ENCODE measurements at places on chromosomes 3 and 15.

GRCh38 chr3:59632760-59633573 is 583.1 kb upstream of the CFAP20DC start:
- DNase-seq: no peak

DNA sequence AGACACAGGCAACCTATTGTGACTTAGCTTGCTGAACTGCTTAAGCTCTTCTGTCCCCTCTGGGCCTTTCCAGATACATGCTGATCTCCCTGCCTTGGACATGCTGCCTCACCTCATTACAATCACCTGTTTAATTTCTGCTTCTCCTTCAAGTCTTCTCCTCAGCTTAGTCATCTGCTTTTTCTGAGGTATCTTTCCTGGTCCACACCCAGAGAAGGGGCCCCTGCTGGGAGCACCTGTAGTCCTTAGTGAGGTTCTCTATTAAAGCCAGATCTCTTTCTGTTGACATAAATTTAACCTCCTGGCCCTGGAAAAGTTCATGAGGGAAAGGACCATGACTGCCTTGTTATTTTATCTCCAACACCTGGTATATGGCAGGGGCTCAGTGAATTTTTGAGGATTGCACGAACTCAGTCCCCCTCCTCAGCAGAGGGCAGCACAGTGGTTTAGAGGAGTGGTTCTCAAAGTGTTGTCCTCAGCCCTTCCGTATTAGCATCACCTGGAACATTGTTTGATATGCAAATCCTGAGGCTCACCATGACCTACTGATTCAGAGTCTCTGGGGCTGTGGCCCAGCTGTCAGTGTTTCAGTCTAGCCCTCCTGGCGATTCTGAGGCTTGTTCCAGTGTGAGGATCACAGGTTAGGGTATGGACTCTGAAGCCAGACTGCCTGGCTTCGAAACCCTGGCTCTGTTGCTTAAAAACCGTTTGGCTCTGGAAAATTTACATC is 12.7 kb downstream of the COL6A6 start:
- no peak for DNase-seq

- DNase-seq: no peak
Observed at GRCh38 chr3:122365073-122365472, 18.0 kb downstream of the MIX23 start.

DNA sequence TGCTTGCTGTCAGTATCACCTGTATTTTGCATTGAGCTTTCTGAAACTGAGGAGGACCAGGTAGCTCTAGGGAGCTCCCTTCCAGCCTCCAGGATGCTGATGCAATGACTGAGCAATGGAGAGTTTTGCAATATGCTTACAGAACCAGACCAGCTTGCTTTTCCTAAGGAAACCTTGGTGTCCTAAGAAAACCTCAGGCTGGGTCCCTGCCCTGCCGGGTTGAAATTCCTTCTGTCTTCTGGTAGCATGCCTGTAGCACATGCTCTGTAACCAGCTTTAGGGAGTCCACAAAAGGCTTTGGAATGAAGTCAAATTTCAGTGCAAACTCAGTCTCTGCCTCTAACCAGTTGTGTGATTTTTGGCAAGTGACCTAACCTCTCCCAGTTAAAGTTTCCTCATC is 65.8 kb upstream of the GSK3B start:
- no peak for DNase-seq

DNA sequence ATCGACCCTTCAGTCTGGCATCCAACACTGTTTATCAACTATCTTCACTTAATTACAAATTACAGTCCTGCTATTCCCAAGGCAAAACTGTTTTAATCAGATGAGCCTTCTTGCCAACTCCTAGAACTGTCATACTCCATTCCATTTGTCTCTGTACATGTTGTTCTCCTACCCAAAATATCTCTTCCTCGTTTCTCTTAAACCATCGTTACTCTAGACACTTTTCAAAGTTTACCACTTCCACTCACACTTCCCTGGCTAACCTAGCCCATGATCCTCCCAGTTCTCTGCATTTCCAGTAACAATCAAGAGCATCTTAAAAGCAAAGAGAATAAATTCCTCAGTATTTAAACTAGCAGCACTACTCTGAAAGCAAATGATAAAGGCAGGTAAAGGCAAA is 19.9 kb downstream of the ZNF106 start:
- no peak for DNase-seq

GRCh38 chr15:96657096-96657495 is 326.6 kb downstream of the NR2F2 start:
- no peak for DNase-seq

DNA sequence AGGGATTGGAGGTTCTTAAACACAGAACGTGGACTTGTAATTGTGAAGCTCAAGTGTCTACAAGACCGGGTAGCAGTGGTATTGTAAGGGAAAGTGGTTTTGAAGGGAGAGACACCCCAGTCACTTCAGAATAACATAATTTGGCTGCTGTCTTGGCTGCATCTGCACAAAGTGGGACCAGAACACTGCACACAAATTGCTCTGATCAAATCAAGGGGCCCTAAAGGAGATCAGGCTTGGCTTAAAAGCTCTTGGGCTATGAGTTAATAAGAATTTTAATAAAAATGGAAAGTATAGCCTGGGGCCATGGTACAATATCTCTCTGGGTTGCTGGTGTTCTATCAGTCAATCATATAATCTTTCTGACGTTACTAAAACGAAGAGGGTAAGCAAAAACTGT is 356.1 kb upstream of the ICE2 start:
- DNase-seq: no peak

DNA sequence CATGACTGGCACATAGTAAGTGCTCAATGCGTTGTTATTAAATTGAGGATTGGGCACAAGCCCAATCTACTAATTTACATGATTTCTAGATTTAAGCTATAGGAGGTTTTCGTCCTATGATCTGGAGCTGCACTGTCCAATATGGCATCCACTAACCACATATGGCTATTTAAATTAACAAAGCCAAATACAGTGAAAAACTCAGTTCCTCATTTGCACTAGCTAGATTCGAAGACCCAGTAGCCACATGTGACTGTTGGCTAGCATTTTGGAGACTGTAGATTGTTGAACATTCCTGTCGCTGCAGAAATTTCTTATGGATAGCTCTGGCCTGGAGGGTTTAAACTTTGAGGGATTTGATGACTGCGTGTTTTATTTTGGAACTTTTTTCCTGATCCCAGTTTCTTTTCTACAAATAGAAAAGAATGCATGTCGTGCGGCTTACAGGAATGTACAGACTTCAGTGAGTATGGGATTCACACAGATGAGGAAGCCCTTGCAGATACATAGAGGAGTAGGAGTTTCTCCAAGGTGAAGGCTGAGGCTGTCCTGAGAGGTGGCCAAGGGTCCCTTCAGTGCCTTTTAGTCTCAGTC is 82.8 kb downstream of the SLCO3A1 start:
- no peak for DNase-seq

- DNase-seq: peak; percentile 28
Observed at GRCh38 chr3:182182531-182182968, 470.8 kb downstream of the SOX2 start.

DNA sequence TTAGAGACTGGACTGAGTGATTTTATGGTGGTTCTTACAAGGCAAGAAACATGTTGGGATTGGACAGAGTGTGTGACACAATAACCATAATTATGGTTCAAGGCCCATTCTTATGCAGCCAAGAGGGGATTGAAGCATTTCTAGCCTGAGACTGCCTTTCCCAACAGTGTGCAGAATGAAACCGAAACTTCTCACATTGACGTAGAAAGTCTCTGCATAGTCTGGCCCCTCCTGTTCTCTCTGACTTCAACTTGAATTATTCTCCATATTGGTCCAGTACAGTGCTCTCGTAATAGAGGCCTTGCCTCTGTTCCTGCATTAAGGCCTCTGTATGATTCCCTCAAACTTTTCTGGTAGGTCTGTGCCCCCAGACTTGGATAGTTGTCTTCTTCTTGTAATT is 138.3 kb downstream of the DIPK2A start:
- DNase-seq: peak; percentile 23

DNA sequence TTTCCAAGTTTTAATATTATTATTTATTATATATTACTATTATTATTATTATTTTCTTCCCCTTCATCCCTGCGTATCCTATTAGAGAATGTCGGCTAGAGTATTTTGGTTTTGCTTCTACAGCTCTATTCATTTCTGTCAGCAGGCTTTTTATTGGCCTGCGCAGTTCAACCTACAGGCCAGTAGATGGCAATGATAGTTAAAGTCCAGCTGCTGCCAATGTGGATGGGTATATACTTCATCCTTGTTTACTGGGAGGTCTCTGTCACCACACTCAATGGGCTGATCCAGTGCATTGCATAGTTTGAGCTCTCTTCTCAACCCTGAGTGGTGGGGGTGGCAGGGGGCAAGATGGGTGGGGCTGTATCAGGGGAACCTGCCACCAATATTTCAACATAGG is 799.8 kb downstream of the NSUN3 start:
- DNase-seq: no peak

DNA sequence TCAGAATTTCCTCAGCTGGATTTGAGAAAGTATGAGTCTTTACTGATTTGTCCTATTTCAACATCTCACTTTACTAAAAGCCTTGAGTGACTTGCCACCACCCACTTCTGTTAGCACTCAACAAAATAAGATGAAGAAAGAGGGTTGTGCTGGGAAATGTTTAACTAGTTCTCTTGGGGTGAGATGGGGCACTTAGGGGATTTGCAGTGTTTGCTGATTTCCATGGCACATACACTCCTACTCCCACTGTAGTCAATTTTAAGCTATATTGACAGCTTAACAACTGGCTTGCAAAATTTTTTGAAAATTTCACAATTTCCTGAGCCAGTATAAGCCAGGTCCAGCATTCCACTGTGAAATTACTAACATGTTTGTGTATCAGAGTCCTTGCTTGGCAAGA is 463.1 kb upstream of the ARHGEF26 start:
- DNase-seq: no peak

GRCh38 chr3:182909318-182910040 is 70.9 kb downstream of the DCUN1D1 start:
- no peak for DNase-seq

DNA sequence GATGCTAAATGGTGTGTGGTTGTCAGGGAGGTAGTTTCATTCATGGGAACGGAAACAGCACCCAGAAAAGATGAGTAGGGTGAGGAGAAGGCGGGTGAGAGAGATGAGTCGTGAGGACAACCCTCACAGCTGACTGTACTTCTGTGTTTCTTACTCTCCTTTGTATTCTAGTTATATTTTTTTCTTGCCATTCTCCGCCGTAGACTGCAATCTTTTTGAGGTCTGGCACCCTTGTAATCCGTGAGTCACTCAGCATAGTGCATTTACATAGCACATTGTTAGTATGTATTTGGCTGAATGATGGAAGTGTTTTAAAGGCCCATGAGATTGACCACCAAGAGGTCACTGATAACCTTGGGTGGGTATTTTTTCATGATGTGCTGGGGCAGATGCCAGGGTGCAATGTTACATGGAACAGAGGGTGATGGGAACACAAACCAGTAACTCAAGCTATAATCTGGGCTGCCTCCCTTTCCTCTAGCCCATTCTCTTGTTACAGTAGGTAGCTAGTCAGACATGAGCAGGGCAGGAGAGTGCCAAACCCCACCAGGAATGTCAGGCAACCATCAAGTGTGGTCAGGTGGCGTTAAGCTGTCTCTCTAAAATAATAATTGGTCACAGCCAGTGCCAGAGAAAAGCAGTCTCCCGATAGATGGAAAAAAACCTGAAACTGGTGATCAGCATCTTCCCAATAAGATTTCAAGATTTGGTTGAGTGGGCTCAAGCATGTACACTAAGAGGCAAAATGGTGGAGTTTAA is 18.8 kb upstream of the DGKG start:
- DNase-seq: no peak

- DNase-seq: no peak
Observed at GRCh38 chr15:56940388-56940787, 21.9 kb downstream of the TCF12 start.

DNA sequence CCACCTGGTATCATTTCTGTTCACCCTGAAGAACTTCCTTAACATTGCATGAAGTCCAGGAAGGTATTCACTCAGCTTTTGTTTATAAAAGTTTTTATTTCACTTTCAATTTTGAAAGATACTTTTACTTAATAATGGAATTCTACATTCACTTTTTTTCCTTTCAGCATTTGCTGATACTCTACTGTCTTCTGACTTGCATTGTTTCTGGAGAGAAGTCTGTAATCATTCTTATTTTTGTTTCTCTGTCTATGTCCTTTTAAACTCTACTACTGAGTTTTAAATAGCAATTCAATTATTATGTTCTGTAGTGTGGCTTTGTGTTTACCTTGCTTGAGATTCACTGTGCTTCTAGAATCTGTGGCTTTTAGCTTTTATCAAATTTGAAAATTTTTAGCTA is 42.4 kb downstream of the MYL3 start:
- DNase-seq: no peak

- DNase-seq: no peak
Observed at GRCh38 chr3:60215946-60216345, 1035.3 kb downstream of the FHIT start.

DNA sequence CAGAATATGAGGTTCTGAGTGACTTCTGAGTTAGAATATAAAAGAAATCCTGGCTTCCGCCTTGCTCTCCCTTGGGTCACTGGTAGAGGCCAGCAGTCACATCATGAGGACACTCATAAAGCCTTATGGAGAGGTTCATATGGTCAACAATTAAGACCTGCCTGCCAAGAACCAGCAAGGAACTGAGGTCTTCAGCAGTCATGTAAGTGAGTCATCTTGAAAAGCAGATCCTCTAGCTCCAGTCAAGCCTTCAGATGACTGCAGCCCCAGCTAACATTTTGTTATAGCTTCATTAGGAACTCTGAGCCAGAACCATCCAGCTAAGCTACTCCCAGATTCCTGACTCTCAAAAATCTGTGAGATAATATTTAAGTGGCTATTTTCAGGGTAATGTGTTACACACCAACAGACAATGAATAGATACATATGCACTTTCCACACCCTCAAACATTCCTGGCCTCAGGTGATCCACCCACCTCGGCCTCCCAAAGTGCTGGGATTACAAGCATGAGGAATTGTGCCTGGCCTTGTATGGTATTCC is 447.2 kb downstream of the SHQ1 start:
- DNase-seq: no peak

DNA sequence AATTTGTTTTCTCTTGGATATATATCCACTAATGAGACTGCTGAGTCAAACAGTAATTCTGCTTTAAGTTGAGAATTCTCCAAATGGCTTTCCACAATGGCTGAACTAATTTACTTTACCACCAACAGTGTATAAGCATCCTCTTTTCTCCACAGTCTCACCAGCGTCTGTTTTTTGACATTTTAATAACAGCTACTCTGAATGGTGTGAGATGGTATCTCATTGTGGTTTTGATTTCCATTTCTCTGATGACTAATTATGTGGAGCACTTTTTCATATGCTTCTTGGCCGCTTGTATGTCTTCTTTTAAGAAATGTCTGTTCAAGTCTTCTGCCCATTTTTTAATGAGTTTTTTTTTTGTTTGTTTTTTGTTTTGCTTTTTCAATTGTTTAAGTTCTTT is 206.2 kb downstream of the CTNNB1 start:
- DNase-seq: no peak

GRCh38 chr15:20386198-20386597 is 155.4 kb downstream of the GOLGA6L6 start:
- no peak for DNase-seq

- peak; percentile 69 for DNase-seq
Observed at GRCh38 chr3:9779721-9780457, 10.1 kb upstream of the CAMK1 start.

GRCh38 chr3:139267300-139268246 is 76.2 kb upstream of the MRPS22 start:
- DNase-seq: no peak

Data from GM06990 (cell line).